ENCODE measurements at places on chromosomes 16 and 17. TPM values are rescaled to one million over a fixed set of nuclear protein-coding genes. Genes with fewer than 3 reads are reported as not detected.
A peak's percentile ranks its signal among the peaks of the same experiment; 100 is the strongest.

Gene KCNAB3
- 14.6 TPM for total RNA-seq

Gene DERL2
- 102 TPM for total RNA-seq

Gene SLC16A13
- 11.7 TPM for total RNA-seq

GRCh38 chr17:73798111-73798748, 154.0 kb upstream of the SDK2 start:
- H3K4me1 ChIP-seq, result no peaks in the 10 kb centered on the region
- H3K4me3 ChIP-seq, result no peak overlapping the region
- peaks cover 9% of the 10 kb centered on the region for H3K27me3 ChIP-seq

DNA sequence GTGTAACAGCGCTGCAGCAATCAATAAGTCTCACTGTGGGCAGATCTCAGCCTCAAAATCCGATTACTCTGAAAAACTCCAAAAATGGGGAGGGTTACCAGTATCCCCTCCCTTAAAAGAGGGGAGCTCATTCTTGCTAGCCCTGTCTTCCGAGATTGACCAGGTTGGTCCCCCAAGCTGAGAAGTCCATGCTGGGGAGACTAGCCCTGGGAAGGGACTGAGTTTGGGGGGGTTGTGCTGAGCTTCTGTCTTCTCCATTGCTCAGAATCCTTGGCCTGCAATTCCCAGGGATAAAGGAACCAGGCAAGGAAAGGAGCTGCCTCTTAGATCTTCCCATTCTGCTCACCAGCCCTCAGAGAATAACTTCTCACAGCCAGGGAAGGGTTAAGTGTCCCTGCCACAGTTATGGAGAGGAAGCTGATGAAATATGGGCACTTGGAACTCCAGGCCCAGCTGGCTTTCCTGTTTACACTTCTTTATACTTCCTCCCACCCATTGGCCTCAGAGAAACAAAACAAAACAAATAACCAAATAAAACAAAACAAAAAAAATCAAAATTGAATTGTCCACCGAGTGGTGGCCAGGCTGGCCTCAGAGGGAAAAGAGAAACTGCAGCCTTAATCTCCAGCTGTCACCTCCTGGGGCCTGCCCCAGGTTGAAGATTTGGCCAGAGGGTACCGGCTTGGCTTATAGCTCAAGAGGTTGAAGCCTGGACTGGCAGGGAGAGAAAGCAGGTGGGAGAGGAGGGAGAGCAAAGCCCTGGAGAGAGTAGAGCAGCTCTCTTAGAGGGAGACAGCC, 2.6 kb downstream of the HOXB3 start:
- no peak overlapping the region for H3K27ac ChIP-seq
- H3K27me3 ChIP-seq, result peaks cover 24% of the 10 kb centered on the region
- peaks cover 37% of the 10 kb centered on the region for H3K4me1 ChIP-seq
- peak overlapping the region; percentile 31 for H3K4me3 ChIP-seq
- DNase-seq, result no peak
- H3K36me3 ChIP-seq, result no peaks in the 10 kb centered on the region

DNA sequence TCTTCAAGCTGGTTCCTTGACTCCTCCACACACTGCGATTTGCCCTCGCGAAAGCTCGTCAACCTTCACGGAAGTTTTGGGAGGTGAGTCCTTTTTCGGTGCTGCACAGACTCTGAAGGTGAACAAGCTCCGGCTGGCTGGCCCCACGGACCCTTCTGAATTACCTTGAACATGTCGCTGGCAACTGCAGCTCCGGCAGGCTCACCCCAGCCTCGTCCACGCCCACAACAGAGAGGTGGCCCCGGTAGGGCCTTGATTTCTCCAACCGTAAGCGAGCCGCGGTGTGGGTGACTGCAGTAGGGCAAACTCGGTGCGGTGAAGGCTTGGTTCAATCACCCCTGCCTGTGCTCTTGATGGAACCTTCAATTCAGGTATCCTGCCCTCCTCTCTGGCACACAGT, 1020.7 kb upstream of the GOT2 start:
- peaks cover 5% of the 10 kb centered on the region for H3K36me3 ChIP-seq
- DNase-seq, result no peak
- no peaks in the 10 kb centered on the region for H3K4me1 ChIP-seq
- no peak overlapping the region for H3K4me3 ChIP-seq
- H3K27ac ChIP-seq, result no peak overlapping the region

Gene SLC13A2
- not detected for total RNA-seq

GRCh38 chr16:67936880-67937605, 393 bp upstream of the PSMB10 start:
- H3K4me3 ChIP-seq, result peak overlapping the region; percentile 92
- peaks cover 39% of the 10 kb centered on the region for H3K4me1 ChIP-seq

Gene SLC5A11
- 0.81 TPM for total RNA-seq

Gene TGFB1I1
- 0.75 TPM for total RNA-seq

Gene BLTP2
- total RNA-seq, result 184 TPM

DNA sequence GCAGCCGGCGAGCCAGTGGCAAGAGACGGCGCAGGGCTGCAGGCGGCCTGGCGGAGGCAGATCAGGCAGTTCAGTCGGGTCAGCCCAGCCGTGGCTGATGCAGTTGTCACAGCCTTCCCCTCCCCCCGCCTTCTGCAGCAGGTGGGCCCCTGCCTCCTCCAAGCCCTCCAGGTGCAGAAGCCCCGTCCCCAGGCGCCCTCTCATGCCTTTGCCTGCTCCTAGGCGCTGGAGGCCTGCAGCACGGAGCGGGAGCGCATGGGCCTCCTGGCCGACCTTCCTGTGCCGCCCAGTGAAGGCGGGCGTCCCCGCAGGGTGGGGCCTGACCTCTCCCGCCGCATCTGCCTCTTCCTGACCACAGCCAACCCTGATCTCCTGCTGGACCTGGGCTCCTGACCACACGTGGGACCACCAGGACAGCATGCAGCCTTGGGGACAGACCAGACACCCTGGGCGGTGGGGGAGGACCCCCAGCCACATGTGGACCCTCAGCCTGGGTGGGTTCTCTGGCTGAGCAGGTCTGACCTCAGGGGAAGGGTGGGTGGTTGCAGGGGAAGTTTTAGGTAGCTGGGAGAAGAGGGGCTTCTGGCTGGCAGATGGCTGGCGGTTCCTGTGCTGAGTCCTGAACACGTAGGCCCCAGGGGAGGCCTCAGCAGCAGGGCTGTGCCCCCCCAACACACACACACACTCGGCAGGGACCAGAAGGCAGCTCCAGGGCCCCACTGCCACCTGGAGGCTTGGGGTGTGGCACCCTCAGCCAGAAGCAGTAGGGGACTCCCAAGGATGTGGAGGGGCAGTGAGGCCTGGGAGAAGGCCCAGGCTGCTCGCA, 3.1 kb upstream of the MRPS34 start:
- H3K36me3 ChIP-seq, result peaks cover 6% of the 10 kb centered on the region
- H3K4me3 ChIP-seq, result no peak overlapping the region
- H3K4me1 ChIP-seq, result peaks cover 12% of the 10 kb centered on the region
- DNase-seq, result no peak
- no peak overlapping the region for H3K27ac ChIP-seq
- H3K27me3 ChIP-seq, result no peaks in the 10 kb centered on the region

Gene ERN1
- 131 TPM for total RNA-seq

GRCh38 chr17:28910534-28910933, 7.7 kb upstream of the DHRS13 start:
- H3K4me1 ChIP-seq, result peaks cover 9% of the 10 kb centered on the region
- peaks cover 12% of the 10 kb centered on the region for H3K36me3 ChIP-seq
- no peaks in the 10 kb centered on the region for H3K27me3 ChIP-seq
- DNase-seq, result no peak

GRCh38 chr16:69859105-69859989, 91.8 kb upstream of the CLEC18A start:
- H3K4me3 ChIP-seq, result no peak overlapping the region
- peak overlapping the region; percentile 67 for H3K27ac ChIP-seq
- no peak for DNase-seq
- H3K4me1 ChIP-seq, result no peaks in the 10 kb centered on the region
- H3K27me3 ChIP-seq, result no peaks in the 10 kb centered on the region
- H3K36me3 ChIP-seq, result no peaks in the 10 kb centered on the region

Gene TSEN54
- total RNA-seq, result 106 TPM

DNA sequence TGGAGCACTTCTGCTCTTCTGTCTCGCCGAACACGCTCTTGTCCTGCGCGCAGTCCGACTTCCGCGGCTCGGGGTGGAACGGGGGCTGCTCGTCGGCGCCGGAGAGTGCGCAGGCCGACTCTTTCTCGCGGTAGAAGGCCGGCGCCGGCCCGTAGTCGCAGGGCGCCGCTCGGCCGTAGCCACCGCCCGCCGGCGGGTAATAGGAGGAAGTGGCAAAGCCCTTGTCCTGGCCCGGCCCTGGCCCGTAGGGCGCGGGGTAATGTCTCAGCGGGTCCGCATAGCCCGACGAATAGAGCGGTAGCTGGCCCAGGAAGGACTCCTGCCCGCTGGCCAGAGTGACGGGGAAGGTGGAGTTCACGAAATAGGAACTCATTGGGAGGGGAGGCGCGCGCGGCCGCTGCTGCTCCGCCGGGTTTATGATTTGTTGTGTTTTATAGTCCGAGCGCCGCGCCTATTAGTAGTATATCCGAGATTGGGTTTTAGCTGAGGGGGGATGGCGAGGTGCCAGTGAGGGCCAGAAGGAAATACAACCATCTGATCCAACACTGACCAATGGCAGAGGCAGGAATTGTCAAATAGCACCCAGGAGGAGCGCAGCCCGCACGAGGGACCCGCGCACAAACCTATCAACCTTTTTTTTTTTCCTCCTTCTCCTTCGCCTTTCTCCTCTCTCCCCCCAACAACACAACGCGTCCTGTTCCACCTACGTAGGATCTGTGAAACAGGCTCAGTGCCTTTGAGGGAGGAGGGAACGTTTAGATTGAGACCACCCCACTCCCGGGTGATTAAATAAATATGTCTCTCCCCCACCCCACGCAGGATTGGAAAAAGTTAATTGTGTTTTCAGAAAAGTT, 4.4 kb upstream of the HOXB5 start:
- peaks cover 48% of the 10 kb centered on the region for H3K4me1 ChIP-seq
- H3K27me3 ChIP-seq, result peaks cover 54% of the 10 kb centered on the region
- H3K4me3 ChIP-seq, result peak overlapping the region; percentile 83
- peak; percentile 72 for DNase-seq

Gene NLE1
- total RNA-seq, result 73.1 TPM

DNA sequence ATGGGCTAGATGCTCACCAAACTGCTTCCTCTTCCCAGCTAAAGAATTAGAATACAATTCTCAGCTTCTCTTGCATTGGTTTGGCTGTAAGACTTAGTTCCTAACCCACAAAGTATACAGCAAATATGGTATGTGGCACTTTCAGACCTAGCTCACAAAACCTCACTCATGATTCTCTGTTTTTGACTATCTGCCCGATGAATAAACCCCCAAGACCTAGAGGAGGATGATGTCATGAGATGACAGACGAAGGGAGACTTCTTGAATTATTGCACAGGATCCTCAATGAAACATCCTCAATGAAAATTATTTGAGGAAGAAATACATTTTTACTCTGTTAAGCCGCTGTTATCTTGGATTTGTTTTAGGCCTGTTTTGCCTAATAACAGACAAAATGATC, 14.3 kb downstream of the CNOT1 start:
- no peak for DNase-seq
- H3K27me3 ChIP-seq, result no peaks in the 10 kb centered on the region
- H3K36me3 ChIP-seq, result peaks cover 7% of the 10 kb centered on the region
- no peak overlapping the region for H3K4me3 ChIP-seq
- H3K27ac ChIP-seq, result no peak overlapping the region

- no peak overlapping the region for H3K4me3 ChIP-seq
- DNase-seq, result no peak
- no peaks in the 10 kb centered on the region for H3K36me3 ChIP-seq
These were observed 82.8 kb downstream of the SNX29 start for GRCh38 chr16:12059216-12059769.

- H3K27ac ChIP-seq, result no peak overlapping the region
- peaks cover 18% of the 10 kb centered on the region for H3K27me3 ChIP-seq
- DNase-seq, result no peak
- no peaks in the 10 kb centered on the region for H3K36me3 ChIP-seq
- no peak overlapping the region for H3K4me3 ChIP-seq
- peaks cover 1% of the 10 kb centered on the region for H3K4me1 ChIP-seq
These were observed 72.6 kb upstream of the CDH5 start for GRCh38 chr16:66293932-66294331.

DNA sequence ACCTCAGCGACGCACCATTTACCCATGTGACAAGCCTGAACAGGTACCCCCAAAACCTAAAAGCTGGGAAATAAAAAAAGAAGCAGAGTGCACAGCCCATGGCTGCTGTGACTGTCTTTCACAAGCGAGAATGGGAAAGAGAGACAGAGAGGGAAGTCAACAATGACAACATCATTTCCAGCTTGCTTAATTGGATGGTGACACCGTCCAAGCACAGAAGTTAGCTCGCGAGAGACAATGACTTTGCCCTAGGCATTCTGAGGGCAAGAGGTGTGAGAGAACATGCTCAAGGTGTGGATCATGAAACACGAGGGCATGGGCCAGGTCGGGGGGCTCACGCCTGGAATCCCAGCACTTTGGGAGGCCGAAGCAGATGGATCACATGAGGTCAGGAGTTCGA, 19.3 kb upstream of the NSMCE1 start:
- peaks cover 3% of the 10 kb centered on the region for H3K27me3 ChIP-seq
- H3K4me3 ChIP-seq, result no peak overlapping the region
- no peaks in the 10 kb centered on the region for H3K36me3 ChIP-seq
- peak overlapping the region; percentile 10 for H3K27ac ChIP-seq

- no peaks in the 10 kb centered on the region for H3K36me3 ChIP-seq
- H3K4me3 ChIP-seq, result no peak overlapping the region
- H3K27me3 ChIP-seq, result no peaks in the 10 kb centered on the region
- peaks cover 22% of the 10 kb centered on the region for H3K4me1 ChIP-seq
- no peak for DNase-seq
These were observed 48.3 kb downstream of the HIC1 start for GRCh38 chr17:2102931-2103809.

DNA sequence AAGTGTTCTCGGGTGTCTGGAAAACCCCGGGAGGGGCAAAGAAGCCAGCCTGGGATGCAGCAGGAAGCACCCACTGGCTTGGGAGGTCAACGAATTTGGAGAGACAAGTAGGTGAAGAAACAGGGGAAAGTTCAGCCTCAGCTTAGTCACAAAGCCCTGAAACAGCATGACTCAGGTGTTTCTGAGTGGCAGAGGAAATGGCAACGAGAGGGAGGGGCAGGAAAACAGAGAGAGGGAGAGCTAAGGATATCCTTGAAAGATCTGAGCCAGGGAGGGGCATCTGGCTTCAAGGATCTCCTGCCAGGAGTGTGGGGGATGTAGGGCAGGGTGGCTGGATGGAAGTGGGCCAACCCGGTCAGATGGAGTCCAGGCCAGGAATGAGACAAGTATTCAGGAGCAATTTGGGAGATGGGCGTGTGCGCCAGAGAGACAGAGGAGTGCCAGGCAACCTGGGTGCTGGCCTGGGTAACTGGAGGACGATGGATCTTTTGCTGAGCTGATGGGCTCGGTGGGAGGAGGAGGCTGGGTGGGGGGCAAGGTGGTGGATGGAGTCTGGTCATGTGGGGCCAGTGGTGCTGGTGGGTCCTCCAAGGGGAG, 27.2 kb downstream of the ABCC3 start:
- no peak overlapping the region for H3K4me3 ChIP-seq
- DNase-seq, result no peak
- peak overlapping the region; percentile 69 for H3K27ac ChIP-seq
- H3K4me1 ChIP-seq, result peaks cover 11% of the 10 kb centered on the region
- H3K27me3 ChIP-seq, result peaks cover 6% of the 10 kb centered on the region

Gene ANKFN1
- total RNA-seq, result not detected
